ENCODE measurements at places on chromosomes 5 and 9.

- DNase-seq, result no peak
Measured at GRCh38 chr5:81752644-81752963, 1.7 kb upstream of the SSBP2 start.

DNA sequence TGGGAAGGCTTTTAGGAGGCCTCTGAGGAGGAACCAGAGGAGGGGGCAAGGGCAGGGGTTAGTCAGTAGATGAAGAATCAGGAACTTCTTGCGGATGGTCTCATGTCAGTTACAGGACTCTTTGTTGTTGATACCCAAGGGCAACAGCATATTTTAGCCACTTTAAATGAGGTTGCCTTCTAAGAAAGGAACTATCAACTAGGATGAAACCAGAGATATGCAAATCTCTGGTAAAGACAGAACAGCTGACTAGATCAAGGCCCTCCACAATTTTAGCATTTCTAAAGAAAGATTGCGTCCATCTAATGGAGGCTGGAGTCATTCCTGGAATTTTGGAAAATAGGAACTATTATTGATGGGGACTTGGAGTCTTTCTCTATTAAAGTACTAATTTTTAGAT is 57.7 kb upstream of the KLF4 start:
- DNase-seq, result no peak

GRCh38 chr5:114363837-114364236 is 2.0 kb downstream of the KCNN2 start:
- no peak for DNase-seq

- DNase-seq, result no peak
Measured at GRCh38 chr5:127028822-127029457, 1.4 kb downstream of the MARCHF3 start.

- peak; percentile 30 for DNase-seq
Measured at GRCh38 chr5:59562756-59563389, 330.7 kb downstream of the PDE4D start.

- DNase-seq, result no peak
Measured at GRCh38 chr9:119533504-119533903, 164.3 kb upstream of the BRINP1 start.

DNA sequence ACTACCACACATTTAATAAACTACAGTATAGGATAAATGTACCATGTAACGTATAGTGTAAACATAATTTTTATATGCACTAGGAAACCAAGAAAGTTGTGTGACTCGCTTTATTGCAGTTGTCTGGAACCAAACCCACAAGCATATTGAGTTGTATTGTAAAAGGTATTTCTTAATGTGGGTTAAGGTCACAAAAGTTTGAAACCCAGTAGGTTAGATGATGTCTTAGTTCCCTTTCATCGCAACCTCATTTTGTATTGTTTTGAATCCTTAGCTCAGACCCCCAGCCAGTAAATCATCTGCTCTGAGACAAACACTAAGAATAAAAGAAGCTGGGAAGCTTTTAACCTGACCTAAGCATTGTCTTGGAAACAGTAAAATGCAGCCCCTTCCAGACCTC is 79.1 kb downstream of the TRIO start:
- no peak for DNase-seq

DNA sequence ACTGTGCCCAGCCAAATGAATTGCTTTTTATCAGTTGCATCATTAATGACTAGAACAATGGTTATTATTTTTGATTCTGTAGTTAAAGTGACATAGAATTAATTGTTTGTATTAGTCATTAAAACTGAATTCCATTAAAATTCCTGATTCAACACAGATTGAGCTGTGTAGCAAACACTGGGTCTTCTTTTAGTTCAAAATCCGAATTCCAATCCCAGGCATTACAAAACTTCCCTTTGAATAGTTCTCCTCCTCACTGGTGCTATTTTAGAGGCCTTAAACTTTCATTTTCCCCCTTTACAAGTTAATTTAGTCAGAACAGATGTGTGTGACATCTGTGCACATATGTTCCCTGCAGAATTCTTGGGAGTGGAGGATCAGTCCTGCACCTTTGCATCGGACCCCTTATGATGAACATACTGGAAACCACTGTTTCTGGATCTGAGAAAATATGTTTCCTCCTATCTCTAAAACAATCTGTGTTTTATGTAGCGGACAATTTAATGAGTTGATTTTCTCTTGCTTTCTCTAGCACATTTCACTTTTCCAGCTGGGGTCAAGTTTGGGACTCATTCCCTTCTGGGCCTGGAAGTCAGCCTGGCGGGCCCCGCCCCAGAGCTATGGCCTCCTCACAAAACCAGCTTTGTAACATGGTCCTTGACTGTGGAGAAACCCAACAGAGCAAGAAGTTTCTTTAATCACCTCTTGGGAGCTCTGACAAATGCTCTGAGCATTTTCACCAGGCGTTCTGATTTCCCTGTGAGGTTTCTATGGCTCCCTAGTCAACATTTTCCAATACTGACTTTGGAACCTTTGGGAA is 87.9 kb upstream of the MAMDC2 start:
- no peak for DNase-seq

DNA sequence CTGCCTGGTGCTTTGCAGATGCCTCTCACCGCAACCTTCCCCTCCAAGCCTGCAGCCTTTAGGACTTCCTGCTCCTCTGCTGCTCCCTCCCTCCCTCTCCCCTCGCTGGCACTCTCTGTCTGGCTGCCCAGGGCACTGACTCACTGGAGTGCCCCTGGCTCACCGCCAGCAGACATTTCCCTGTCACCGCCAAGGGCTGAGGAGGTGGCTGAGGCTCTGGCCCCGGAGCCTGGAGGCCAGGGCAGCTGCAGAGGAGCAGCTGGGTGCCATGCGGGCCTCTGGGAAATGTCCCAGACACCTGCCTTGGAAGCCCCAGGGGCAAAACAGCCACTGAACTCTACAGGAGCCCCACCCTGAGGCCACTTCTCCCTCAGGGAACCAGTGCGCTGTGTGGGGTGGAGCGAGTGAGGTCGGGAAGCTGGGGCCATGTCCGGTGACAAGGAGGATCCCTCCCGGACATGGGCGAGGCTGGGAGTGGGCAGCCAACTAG is 53.4 kb downstream of the TENT4A start:
- DNase-seq, result peak; percentile 42

Measured in activated CD4-positive, CD25-positive, alpha-beta regulatory T cell treated with anti-CD3 and anti-CD28 coated beads, Interleukin-2, amount 50 U/mL, for 72 hours (primary cell).